ENCODE measurements at places on chromosomes 11 and 22.

GRCh38 chr11:121814296-121814695 is 301.7 kb downstream of the BLID start:
- DNase-seq: no peak

DNA sequence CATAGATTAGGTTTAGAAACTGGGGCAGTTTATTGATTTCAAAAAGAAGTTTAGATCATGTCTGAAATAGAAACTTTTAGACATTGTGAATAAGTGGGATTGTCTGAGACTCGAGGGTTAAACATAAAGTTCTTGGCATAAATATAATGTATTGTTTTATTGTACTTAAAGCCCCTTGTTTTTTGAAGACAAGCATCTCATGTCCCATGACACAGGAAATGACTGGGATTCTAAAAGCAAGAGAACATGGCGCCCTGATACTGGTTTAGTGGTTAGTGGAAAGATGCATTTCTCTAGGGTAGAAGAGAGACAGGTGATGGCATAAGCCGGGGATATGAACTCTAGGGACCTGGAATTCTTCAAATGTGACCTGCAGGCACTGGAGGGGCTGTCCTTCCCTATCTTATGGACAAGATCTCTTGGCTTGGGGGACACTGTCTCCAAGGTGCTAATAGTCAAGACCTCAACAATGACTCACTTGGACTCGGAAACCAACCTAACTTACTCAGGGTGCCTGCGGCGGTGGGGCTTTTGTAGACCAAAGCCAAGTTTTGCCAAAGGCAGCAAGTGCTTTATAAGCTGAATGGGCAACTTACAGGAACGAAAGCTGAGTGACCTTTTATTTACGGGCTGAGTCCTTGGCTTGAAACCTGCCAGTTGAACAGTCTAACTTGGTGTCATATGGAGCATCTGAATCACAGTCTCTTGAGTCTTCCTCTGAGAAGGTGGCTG is 48.2 kb downstream of the UBASH3B start:
- DNase-seq: no peak

GRCh38 chr22:49215840-49216239 is 611.8 kb downstream of the BRD1 start:
- peak; percentile 4 for DNase-seq

GRCh38 chr11:64150481-64151239 is 15.3 kb downstream of the MACROD1 start:
- no peak for DNase-seq

GRCh38 chr11:118212781-118213191 is 12.0 kb downstream of the JAML start:
- DNase-seq: no peak

DNA sequence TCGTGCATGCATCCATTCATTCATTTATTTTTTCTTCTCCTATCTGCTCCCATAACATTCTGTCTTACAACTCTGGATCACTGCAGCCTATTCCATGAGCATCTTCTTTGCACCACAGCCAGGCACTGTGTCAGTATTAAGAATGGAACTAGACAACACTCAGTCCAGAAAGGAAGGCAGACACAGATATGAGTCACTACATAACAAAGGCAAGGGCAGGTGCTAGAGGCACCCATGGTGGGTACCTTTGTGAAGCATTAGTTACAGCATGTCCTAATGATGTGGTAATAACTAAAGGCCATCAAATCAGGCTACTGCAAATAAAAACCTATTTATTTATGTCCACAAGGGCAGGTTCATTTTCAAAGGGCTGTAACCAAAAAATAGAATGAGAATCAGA is 28.1 kb downstream of the TENM4 start:
- no peak for DNase-seq

DNA sequence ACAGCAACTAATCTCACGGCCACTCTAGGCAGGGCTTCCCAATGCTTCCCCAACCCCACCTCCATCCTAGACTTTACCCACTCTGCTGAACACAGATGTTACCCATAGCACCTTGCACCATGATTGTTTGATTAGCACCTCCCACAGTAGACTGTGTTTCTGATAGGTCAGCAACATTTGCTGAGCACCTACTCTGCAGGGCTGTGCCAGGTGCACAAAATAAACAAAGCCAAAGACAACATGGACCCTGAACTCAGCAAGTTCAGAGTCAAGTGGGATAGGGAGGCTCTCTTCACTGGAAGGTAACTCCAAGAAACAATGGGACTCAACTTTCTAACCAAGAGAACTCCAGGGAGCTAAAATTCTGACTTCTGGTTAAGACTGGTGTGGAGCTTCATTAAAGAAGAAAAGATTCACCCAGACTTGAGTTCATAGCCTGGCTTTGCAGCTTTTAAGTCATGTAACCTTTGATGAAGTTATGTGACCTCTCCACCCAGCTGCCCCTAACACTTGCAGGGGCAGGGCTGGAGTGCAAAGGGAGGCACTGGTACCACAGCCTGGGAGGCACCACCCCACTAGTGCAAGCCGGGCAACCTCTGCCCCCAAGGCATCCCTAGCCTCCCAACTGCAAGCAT is 6.7 kb upstream of the RTN4RL2 start:
- DNase-seq: no peak

DNA sequence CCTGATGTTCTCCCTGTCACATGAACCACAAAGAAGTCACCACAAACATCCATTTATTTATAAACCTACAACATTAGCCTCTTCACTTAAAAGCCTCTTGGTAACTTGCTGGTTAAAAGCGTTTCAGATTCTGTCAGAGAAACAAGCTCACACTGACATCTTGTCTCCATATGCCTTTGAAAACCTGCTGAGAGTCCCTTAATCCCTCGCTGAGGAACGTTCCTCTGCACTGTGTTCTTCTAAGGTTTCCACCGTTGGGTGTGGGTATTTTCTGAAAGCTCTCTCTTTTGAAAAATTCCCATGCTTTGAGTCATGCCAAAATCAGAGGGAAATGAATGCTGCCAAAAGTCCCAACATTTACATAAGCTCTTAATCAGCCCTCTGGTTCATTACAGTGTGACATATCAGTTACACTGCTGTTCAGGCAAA is 149.8 kb downstream of the CCDC34 start:
- no peak for DNase-seq

DNA sequence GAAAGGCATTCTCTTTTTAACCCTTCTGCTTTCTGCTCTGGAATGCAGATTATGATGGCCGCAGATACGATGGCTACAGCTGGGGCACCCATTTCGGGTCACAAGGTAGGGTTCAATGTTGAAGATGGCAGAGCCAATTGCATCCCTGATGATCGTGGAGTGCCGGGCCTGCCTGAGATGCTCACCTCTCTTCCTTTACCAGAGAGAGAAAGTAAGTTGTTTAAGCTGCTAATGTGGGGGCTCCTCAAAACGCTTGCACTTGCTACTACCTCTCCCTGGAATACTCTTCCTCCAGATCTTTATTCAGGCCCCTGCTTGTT is 50.8 kb upstream of the PRDM11 start:
- DNase-seq: no peak

GRCh38 chr22:30609260-30610185 is 2.5 kb downstream of the TCN2 start:
- peak; percentile 67 for DNase-seq

GRCh38 chr22:40463017-40463631 is 92.7 kb downstream of the SGSM3 start:
- peak; percentile 66 for DNase-seq

- DNase-seq: no peak
Observed at GRCh38 chr22:45683680-45684079, 12.0 kb downstream of the ATXN10 start.

GRCh38 chr11:76321820-76322524 is 59.0 kb downstream of the THAP12 start:
- no peak for DNase-seq

GRCh38 chr22:30832407-30832987 is 136.1 kb downstream of the MORC2 start:
- no peak for DNase-seq

- no peak for DNase-seq
Observed at GRCh38 chr11:65026810-65027209, 429 bp upstream of the SNX15 start.

GRCh38 chr11:75428281-75428724 is 4.7 kb downstream of the KLHL35 start:
- DNase-seq: peak; percentile 80

- DNase-seq: no peak
Observed at GRCh38 chr11:66609721-66610617, 6.5 kb upstream of the RBM14 start.

DNA sequence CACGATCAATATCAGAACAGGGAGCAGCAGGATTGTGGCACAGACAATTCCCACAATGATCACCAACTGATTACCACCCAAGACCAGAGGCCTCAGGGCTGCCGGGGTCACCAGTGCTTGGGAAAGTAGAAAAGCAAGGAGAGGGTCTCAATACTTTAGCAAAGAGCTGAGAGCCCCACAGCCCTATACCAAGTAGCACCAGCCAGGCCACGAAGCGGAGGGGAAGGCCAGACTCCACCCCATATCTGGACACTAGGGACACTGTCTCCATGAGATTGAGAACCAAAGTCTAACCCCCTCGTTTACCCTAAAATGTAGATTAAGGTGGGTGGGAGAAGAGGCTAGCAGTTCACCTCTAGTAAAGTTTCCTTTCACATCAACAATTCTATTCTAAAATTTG is 24.1 kb upstream of the SCN2B start:
- no peak for DNase-seq

DNA sequence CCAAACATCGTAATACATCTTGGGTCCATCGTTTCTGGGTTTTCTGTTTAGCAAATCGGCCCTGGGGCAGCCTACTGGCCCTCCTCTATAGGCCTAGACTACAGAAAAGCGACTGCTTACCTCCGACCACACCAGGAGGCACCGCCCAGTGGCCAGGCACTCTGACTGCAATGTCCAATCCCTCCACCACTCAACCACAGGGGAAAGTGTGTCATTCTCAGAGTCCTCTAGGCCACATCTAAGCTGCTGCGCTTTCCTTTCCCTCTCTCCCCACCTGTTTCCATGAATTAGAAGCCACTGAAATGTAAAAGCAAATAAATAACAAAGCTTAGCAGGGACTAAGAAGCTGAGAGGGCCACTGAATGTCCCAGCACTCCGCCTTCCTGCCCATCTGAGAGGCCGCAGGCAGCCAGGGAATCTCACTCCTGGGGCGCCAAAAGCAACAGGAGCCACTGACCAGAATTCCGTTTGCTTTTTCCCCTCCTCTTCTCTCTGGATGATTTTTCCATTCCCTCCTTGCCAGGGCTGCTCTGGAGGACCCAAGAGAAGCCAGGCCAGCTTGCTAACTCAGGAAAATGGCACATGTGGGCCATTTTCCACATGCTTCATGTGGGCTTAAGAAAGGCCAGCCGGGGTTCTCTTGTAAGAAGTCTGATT is 50.1 kb upstream of the FLI1 start:
- DNase-seq: no peak

- DNase-seq: no peak
Observed at GRCh38 chr22:39806109-39806508, 87.5 kb downstream of the ENTHD1 start.

GRCh38 chr22:27317971-27318428 is 483.6 kb downstream of the MN1 start:
- DNase-seq: no peak

- DNase-seq: no peak
Observed at GRCh38 chr11:72349053-72349452, 85.3 kb downstream of the CLPB start.

GRCh38 chr11:35105319-35106079 is 33.5 kb upstream of the CD44 start:
- no peak for DNase-seq

DNA sequence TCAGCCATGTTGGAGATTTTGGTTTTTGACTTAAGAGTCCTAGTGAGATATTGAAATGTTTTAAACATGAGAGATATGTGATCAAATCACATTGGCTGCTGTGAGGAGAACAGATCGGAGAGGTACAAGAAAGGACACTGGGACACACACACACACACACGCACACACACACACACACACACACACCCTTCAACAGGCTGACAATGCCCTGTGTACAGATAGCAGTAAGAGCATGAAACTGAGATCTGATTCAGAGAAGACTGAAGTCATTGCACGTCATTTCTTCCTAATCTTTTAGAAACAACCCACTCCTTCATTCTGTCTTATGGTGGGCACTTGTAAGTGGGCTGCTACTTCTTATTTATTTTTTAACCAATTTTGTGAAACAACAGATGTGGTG is 200.5 kb upstream of the E2F8 start:
- no peak for DNase-seq

DNA sequence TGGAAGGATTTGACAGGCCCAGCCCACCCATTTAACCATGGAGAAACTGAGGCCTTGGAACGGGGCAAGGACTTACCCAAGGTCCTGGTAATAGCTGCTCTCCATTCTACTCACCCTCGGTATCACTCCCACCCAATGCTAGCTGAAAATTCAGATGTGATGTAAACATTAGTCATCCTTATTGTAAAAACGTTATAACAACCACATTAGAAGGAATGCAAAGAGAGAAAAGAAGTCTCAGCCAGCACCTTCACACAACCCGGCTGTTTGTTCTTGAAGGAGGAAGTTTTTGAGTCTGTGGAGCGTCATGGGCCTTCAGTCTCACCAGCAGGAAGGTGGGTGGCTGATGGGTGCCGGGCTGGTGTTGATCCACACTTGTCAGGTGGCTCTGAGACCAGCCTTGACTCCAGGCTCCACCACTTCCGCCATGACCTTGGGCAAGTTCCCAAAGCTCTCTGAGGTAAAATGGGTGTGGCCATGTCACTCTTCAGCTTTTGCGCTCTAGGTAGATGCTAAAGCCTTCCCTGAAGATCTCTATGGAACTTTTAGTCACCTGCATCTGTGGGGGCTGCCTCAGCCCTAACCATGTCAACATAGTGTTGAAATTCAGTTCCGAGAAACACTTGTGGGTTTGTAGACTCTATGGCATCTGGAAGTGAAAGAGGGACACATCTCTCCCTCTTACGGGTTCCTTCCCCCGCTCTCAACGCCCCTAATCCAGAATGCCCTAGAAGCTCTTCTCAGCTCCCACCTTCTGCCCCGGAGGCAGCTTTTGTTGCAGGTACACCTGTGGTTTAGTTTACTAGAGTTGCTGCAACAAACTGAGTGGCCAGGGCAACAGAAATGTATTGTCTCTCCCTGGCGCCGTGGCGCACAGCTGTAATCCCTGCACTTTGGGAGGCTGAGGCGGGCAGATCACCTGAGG is 14.8 kb downstream of the CD6 start:
- DNase-seq: peak; percentile 92

- DNase-seq: no peak
Observed at GRCh38 chr11:116958246-116958645, 120.8 kb upstream of the APOA1 start.

GRCh38 chr11:133403900-133404299 is 128.4 kb downstream of the OPCML start:
- no peak for DNase-seq

DNA sequence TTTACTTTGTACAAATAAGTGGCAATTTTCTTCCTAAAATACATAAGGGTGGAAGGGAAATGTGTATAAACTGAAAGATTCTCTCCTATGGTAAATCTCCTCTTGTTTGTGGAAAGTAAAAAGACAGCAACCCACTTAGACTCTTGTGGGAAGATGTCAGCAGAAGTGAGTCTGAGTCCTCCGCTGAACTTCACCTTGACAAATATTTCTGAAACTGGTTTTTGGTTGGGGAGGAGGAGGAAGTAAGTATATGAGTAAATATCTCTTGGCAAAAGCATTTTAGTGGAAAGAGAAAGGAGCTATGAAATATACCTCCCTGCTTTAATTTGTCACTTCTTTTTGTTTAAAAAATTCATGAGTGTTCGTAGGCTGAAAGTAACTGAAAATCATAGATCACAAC is 196.2 kb downstream of the KIRREL3 start:
- no peak for DNase-seq

GRCh38 chr11:94539420-94539819 is 4.3 kb upstream of the FUT4 start:
- DNase-seq: no peak

Data from CD4-positive, alpha-beta T cell treated with Interleukin-4 for 1 hour (primary cell).